C1 segment of cervical spinal cord (tissue), 14 donors: ENCODE measurements at places on chromosomes 1 and 21.

DNA sequence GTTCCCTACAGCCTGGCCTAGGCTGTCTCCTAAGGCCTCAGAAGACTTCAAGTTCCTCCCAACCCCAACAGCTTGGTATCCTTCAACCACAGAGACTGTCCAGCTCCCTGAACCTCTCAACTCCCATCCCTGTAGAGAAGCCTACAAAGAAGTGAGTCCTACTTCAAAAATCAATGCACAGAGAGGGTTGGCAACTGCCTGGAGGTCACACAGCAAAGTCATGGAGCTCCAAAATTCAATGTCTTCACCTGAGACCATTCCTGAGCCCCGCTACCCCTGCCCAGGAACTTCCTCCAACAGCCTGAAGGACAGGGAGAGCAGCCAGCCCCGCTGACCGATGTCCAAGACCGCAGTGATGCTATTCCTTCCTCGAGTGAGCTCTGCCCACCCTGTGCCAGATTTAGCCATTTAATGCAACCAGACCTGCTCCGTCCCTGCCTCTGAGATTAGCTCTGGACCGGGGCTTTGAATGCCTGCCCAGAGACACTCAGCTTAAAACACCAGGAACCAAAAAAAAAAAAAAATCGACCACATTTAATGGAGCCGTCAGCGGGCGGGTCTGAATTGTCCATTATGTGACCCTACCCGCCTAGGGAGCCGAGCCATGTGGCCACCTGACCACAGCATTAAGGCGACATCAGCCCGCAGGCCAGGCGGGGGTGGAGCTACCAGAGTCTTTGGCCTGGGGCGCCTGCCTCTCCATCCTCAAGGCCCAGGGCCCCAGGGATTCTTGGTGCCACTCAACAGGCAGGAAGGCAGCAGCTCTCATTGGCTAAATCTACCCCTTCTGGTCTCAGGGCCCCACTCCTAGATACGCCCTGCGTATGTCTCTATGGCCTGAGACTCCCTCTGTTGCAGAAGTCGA is 148.6 kb downstream of the SYF2 start:
- DNase-seq: no peak

DNA sequence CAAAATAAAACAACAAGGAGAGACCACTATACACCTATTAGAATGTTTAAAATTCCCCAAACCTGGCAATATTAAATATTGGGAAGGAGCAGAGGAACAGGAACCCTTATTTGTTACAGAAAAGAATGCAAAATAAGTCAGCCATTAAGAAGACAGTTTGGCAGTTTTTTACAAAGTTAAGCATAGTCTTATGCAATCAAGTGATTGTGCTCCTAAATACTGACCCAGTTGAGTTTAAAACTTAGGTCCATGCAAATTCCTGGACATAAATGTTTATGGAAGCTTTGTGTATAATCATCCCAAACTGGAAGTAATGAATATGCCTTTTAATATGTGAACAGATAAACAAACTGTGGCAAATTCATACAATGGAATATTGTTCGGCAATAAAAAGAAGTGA is 72.9 kb upstream of the RGS4 start:
- DNase-seq: no peak

DNA sequence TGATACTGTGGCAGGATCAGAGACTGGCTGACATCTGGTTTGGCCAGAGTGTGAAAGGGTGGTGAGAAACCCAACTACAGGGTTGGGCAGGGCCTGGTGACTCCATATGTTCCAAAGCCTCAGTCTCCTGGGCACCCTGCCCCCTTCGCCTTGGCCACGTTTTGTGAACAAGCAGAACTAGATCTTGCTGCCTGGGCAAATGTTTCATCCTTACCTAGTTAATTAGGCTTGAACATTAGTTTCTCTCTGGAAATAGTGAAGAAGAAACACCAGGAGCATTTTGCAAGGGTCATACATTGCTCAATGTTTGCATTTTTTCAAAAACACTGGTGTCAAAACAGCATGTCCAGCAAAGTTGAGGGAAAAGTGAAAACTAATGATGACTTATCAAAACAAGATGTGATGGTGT is 60.5 kb downstream of the MAP3K7CL start:
- no peak for DNase-seq

DNA sequence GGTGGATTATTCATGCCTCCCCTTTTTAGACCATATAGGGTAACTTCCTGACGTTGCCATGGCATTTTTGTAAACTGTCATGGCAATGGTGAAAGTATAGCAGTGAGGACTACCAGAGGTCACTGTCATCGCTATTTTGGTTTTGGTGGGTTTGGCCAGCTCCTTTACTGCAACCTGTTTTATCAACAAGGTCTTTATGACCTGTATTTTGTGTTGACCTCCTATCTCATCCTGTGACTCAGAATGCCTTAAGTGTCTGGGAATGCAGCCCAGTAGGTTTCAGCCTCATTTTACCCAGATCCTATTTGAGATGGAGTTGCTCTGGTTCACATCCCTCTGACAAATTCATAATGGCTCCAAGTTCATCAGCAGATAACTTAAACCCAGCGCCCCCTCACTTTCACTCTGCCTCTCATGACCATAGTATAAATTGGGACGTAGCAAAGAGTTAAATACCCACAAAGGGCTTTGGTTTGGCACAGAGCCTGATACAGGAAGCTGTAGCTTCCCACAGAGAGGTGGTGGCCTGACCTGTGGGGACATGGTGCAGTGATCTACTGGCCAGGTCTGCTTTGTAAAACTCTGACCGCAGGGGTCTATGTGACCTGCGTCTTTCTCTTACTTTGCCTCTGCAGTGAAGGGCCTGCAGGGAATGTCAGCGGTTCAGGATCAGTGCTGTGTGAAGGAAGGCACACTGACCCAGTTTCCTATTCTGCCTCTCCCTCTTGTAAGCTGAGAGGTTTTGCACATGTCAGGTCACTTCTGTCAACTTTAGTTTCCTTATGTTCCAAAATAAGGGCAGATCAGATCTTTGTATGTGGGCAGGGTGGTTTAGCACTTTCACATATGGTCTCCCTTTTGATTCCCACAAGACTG is 78.1 kb upstream of the ZNF644 start:
- no peak for DNase-seq

DNA sequence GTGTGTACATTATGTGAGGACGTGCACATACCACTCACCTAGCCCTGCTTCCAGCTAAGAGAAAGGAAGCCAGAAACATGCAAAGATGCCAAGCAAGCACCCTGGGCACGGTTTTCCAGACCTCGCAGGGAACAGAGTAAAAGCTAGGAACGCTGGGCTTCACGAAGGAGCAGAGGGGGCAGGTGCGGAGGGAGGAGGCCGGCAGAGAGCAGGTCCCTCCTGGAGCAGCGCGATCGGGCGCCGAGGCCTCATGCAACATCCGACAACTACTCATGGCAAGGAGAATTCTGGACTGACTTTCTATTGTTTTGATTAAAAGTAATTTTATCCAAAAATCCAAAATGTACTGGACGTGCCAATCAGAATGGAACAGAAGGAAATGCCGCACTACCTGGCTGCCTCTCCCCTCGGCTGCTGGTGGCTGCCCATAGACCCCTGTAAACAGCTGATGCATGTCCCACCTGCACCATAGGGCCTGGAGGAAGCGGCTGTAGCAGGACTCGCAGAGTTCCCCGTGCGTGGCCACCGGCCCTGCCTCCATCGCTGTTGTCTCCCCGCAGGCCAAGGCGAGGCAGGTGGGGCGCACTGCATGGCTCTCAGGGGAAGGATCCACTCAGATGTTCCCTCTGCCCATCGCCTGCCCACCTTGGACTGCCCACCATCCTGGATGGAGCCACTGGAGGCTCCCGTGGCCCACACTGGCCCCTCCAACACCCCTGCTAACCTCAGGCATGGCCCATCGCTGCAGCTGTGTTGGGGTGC is 93.5 kb downstream of the WDR4 start:
- DNase-seq: no peak

- DNase-seq: no peak
Measured at GRCh38 chr1:17121881-17122280, 2.6 kb upstream of the PADI2 start.

GRCh38 chr21:46057111-46057709 is 40.7 kb upstream of the COL6A2 start:
- DNase-seq: no peak

- DNase-seq: no peak
Measured at GRCh38 chr1:10622910-10623685, 148.3 kb downstream of the PEX14 start.

- DNase-seq: no peak
Measured at GRCh38 chr1:190377294-190377693, 100.4 kb downstream of the BRINP3 start.

GRCh38 chr21:36147911-36148310 is 8.7 kb upstream of the DOP1B start:
- no peak for DNase-seq

DNA sequence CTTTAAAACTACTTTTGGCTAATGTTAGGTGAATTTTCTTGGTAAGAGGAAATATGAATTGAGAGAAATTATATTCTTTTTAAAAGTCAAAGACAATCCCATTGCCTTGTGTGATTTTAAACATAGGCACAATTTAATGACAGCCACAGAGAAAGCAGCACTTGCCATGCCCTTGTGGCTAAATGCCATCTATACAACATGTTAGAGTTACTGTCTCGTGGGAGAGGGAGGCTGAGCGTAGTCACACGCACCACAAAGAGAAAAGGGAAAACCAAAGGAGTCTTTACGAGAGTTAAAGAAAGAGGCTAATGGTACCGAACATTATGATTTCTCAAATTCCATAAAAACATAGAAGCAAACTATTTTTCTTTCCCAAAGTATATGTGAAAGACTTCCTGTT is 537.9 kb downstream of the PTPRC start:
- no peak for DNase-seq

- DNase-seq: peak; percentile 94
Measured at GRCh38 chr1:243850202-243850451, at the start of gene AKT3. AKT3 (minus strand) TSS chr1:243850243; CDS start chr1:243843170, 7,073 bp downstream.

DNA sequence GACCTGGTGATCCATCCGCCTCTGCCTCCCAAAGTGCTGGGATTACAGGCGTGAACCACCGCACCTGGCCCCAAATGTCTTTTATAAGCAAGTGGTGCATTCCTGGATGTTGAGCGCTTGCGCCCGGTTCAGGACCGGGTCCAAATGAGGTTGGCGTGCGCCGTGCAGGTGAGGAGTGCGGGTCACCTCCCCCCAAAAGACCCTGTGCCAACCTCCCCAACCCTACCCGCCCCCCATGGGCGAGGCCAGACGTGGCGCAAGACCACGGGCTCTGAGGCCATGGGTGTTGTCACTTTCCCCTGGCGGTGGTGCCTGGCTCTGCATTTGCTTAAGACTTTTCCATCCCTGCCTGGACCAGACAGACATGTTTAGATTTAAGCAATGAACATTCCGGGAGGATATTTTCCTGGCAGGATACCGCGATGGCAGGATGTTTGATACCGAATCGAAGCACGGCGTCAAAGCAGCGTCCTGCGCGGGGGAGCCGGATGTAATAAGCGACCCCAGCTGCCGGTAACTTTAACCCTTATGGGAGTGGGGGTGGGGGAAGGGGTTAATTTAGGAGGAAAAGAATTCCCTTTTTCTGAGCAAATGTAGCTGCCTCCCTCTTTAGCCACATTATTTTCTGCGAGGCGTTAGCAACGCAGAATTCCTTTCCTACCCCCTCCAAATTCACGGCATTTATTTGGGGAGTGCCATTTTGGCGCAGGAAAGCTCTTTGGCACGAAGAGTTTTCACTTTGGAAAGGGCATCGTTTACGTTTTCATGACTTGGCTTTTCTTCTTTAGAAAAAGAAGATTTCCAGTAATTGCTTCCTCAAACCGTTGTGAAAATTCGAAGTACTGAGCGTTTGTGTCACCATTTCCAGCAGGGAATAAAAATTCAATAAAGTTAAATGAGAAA is 27.8 kb upstream of the RNF187 start:
- peak; percentile 12 for DNase-seq

- no peak for DNase-seq
Measured at GRCh38 chr1:16972189-16972895, 8.1 kb downstream of the MFAP2 start.

DNA sequence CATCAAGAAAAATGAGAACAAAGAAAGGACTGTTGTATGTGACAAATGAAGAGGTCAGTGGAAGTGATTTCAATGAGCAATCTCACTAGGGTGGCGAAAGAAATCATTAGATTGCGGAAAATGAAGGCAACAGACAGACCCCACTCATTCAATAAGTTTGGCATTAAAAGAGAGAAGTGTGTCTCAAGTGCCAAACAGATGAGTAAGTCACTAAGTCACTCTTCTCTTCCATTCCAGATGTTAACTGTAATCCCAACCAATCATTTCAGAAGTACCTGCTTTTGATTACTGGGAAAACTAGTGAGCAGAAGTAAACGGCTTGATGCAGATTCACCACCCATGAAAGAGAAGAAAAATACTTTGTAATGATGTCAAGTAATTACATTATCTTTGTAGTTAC is 144.3 kb upstream of the PRMT6 start:
- DNase-seq: no peak

- no peak for DNase-seq
Measured at GRCh38 chr1:116178837-116179236, 67.6 kb downstream of the MAB21L3 start.

DNA sequence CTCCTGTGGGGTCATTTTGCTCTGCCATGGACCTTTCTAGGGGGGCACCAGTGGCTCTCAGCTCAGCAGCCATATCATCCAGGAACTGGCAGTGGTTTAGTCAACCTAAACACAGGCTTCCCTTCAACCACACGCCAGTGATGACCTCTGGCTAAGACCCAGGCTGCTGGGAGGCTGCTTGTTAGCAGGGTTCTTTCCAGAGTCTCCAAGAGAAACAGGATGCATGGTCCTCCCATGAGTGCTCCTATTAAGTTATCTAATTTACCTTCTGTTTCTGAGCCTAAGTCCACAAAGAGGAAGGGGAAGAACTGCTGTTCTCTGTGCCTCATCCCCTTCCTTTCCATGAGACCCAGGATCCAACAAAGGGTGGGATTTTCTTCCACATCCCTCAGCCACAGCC is 137.3 kb upstream of the PLXNA2 start:
- no peak for DNase-seq

DNA sequence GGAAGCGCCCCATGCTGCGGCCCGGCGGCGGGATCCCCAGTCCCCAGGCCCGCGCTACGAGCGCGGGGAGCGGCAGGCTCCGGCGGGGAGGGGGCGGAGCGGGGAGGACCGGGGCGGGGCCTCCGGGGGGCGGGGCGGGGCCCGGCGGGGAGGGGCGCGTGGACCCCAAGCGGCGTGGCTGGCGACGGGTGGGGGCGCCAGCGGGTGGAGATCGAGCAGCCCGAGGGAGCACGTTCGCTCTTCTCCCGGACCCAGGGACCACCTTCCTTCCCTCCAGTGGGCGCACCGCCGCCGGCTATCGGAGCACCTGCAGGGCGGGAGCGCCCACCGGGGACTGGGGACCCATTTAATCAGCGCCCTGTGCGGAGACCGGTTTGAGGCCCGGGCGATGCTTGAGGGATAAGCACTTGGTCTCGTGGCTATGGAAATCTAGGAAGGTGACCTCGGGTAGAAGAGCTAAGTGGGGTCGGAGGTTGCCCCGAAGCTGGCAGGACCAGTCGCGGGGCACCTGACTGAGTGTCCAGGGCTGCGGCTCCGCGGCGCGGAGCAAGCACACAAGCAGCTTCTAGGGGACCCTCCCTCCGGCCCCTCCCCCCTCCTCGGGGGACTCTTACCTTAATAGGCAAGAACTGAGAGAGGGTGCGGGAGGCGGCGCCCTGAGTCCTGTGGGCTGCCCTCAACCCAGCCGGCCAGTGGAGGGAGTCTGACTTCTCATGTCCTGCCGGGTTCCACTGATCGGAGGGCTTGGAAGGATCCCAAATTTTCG is at the start of gene TSPAN2:
TSS of gene TSPAN2 (minus strand) at position 84 of the 766 bp plus-strand sequence. CDS start at position 13, 71 bp downstream.
- no peak for DNase-seq

- no peak for DNase-seq
Measured at GRCh38 chr1:246573491-246573890, 7.2 kb downstream of the CNST start.
